ENCODE measurements at places on chromosomes 1 and 21.

GRCh38 chr1:78426408-78426807 lies 64.4 kb upstream of the PTGFR start:
- DNase-seq, result no peak

GRCh38 chr1:58317694-58318093 lies 228.8 kb downstream of the OMA1 start:
- DNase-seq, result no peak

- peak; percentile 4 for DNase-seq
These were observed 37.0 kb downstream of the CAPN8 start for GRCh38 chr1:223628233-223629125.

DNA sequence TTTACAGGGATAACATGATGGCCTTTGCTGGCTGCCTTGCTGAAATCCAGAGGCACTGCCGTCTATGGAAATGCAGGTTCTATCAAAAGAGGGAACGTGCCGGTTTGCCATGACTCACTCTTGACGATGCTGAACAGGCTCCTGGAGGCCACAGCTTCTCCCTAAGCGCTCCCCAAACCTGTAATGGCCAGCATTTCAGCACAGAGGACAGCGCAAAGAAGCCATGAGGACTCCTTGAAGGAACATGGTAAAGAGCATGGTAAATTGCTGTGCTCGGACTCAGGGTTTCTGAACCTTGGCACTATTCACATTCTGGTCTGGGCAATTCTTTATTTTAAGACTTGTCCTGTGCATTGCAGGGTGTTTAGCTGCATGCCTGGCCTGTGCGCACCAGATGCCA lies 217.5 kb downstream of the CAMTA1 start:
- no peak for DNase-seq

GRCh38 chr1:246157516-246157915 lies 349.6 kb downstream of the SMYD3 start:
- DNase-seq, result no peak

- no peak for DNase-seq
These were observed 2.3 kb downstream of the RPF1 start for GRCh38 chr1:84481317-84481716.

DNA sequence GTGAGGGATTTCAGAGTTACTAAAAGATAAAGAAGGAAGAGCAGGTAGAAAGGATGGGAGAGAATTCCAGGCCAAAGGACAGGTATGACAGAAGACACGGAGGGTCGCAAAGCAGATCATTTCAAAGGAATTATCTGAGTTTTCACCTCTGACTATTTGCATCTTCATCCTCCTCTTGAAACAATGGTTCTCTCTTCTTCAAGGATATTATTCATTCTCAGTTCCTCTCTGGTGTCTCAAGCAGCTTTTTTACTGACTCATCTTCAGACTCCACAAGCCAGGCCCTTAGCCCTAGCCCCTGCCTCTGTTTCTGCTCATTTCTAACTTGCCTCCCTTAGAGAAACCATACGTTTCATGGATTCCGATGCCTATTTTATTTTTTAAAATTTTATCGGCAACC lies 15.0 kb downstream of the DDX59 start:
- DNase-seq, result no peak

- DNase-seq, result no peak
These were observed 184.4 kb downstream of the RYR2 start for GRCh38 chr1:237226177-237226944.

DNA sequence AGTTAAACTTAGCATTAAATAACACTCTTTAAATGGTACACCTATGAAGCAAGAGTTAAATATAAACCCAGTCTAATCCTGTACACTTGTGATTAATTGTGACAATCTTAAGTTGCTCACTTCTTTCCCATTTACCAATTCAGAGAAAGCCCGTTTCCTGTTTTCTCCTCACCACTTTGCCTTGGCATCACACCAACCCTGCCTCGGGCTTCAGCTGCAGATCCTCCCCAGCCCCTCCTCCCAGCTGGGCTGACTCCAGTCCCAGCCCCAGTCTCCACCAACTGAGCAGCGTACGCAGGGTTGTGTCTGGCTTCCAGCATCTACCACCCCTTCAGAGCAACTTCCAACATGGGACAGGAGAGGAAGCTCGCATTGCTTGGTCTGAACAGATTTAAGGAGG lies 4.1 kb downstream of the PYCR2 start:
- no peak for DNase-seq

GRCh38 chr1:6969762-6970161 lies 184.5 kb downstream of the CAMTA1 start:
- DNase-seq, result no peak

GRCh38 chr1:96967311-96967710 lies 245.7 kb downstream of the PTBP2 start:
- no peak for DNase-seq

DNA sequence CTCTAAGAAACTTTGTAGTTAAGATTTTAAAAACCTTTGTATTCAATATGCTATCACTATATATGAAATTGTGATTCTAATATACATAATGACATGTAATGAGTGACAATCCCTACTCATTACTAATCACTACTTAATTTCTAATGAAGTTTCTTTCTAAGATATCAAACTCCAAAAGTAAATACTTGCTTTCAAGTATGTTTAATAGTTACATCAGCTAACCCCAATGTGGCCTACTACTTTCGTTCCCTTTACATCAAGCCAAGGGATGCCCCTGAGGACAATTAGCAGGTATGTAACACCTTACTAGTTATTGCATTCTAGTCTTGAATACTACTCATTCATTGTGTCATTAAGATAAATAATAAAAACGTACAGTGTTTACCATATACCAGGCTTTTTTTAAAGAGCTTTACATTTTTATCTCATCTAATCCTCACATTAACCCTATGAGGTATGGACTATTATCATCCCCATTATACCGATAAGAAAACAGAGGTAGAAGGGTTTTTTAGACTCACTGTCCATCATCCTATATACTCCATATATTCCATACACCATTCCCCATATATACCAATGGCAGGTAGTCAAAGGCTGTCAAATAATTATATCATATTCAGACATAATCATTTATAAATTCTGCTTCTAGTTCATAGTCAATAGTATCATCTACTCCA lies 4.2 kb downstream of the PPP1R15B start:
- DNase-seq, result no peak

DNA sequence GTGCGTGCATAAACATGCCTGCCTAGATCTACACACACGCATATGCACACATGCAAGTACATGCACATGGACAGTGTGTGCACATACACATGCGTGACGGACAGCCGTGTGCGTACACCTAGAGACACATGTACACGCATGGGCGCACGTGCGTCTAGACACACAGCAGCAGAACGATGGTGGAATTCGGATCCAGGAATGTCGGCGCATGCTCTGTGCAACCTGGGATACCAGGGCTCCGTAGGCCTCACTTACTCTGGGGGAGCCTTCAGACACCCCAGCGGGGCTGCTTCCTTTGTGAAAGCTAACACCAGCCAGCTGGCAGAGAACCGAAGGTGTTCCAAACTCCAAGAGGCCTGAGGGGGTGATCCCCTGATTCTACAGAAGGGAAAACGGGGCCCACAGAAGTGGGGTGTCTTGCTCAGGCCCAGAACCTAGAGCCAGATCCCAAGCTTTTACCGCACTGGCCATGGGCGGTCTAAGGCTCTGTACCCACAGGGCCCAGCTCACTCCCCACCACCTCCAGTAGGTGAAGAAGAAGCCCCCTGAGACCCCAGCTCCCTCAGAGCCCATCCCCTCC lies 27.4 kb upstream of the ARHGEF16 start:
- DNase-seq, result no peak

GRCh38 chr1:91591175-91591974 lies 90.7 kb downstream of the CDC7 start:
- DNase-seq, result no peak

GRCh38 chr21:14751602-14752344 lies 205.7 kb upstream of the SAMSN1 start:
- no peak for DNase-seq

DNA sequence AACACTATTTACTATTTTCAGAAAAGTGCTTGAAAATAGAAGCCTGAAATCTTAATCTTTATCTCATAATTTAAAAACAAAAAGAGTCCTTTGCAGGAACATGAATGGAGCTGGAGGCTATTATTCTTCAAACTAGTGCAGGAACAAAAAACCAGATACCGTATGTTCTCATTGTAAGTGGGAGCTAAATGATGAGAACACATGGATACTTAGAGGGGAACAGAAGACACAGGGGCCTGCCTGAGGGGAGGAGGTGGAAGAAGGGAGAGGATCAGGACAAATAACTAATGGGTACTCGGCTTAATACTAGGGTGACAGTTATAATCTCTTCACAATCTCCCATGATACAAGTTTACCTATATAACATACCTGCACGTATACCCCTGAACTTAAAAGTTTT lies 176.3 kb downstream of the SDCCAG8 start:
- DNase-seq, result no peak

- no peak for DNase-seq
These were observed 5.2 kb upstream of the FOXD3 start for GRCh38 chr1:63316984-63317816.

DNA sequence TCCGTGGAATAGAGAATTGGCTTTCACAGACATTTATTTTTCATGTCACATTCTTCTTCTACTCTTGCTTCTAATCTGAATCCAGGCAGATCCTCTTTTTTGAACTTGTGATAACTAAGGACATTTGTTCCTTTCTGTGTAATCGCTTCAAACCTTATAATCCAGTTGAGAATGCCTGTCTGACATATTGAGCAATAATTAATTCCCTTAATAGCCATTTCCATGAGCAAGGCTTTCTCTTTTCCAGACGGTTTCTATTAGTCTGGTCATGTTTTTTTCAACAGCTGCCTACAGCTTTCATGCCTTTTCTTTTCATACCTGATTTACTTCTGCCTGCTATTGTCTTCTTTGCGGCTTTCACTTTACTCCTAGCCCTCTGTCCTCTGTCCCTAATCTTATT lies 163.4 kb downstream of the CYYR1 start:
- DNase-seq, result no peak

GRCh38 chr1:156126630-156127534 lies 12.4 kb downstream of the LMNA start:
- peak; percentile 79 for DNase-seq

- no peak for DNase-seq
These were observed 3.8 kb downstream of the MAP7D1 start for GRCh38 chr1:36159614-36160387.

GRCh38 chr1:197770243-197770642 lies 5.0 kb downstream of the DENND1B start:
- no peak for DNase-seq

DNA sequence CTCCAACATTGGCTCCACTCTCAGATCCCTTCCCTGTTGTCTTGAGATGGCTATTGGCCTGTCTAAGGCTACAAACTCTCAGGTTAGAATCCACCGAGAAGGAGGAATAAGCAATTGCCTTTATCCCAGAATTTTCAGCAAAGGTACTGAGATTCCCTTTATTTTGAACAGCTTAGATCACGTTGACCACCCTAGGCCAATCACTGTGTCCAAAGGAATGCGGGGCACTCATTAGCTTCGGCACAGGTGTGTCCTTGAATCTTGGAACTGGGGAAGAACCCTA lies 6.9 kb downstream of the S100A11 start:
- DNase-seq, result no peak

GRCh38 chr1:185564816-185565215 lies 169.4 kb upstream of the HMCN1 start:
- DNase-seq, result no peak

- no peak for DNase-seq
These were observed 122.7 kb downstream of the GABPA start for GRCh38 chr21:25857308-25858074.

GRCh38 chr1:115665319-115666096 lies 23.7 kb downstream of the VANGL1 start:
- no peak for DNase-seq

DNA sequence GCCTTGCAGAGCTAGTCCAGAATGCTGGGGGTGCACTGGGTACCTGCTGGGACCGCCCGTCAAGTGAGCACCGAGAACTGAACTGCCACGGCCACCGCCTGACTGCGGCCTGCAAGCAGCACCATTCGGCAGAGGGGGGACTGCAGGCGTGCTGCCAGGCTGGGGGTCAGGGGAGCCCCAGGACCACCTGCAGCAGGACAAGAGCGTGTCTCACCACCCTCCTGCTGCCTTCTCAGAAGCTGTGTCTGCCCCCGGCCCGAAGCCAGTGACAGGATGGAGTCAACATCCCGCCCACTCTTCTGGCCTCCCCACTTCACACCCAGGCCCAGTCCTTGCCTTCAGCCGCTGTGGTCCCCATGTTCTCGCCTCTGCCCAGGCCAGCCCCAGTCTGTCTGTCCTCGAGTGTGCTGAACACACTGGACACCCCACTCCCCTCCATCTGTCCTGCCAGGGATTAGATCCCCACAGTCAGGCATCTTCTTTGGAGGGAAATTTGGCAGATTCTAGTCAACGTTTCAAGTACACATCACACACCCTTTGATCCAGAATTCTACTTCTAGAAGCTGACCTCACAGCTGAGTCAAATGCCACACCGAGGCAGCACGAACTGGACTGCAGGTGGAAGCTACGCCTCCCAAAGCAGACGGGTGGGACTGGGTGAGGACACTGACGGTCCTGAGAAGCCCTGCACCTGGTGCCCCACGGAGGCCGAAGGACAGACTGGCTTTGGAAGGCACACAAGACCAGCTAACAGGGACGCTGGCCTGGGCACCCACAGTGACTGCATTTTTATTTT lies 26.0 kb downstream of the PTTG1IP start:
- DNase-seq, result no peak

DNA sequence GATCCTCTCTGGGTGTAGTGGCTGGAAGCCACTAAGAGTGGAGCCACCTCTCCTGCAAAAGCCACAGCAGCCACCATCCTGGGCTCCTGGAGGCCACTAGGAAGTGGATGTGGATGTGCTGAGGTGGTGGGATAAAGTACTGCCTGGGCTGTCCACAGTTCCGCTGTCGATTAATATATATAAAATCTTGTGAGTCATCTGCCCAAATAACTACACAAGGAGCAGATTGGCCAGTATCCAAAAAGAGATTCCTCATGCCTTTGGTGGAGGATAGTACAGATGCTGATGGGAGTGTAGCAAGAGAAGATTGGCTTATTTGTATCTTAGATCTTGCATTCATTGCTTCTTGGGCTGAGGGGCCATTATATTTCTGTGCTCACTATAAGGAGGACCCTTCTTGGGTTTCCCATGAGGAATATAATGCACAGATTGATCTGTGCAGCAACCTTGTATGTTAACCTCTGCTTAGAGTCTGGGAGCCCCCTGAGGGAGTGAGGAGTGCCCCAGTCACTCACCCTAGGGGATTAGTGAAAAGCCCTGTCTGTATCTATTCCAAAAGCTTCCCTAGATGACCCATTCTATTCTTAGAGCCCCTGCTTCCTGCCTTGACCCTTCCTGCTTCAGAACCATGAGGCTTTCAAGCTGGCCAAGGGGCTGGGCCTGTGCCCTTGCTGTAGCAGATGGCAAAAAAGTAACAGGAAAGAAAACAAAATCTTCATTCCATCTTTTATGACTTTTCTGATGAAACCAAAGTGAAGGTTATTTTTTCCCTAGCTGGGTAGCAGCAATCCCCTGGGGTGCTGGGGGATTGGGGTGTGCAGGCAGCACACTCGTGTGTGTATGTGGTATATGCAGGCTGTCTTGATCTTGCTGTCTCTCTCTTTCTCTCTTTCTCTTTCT lies 31.7 kb downstream of the RCSD1 start:
- DNase-seq, result no peak

DNA sequence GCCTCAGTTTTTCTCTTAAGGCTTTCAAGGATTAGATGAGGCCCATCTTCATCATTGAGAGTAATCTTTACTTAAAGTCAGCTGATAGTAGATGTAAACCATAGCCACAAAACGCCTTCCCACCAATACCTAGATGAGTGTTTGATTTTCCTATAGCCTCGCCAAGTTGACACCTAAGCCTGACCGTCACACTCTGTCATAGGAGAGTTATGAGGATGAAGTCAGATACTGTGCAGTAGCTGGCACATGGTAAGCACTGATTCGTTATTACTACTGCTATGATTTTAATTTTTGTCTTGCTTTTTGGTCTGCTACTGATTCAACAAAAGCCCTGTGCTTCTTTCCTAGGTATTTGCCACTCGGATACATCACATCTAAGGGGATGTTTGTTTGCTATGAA lies 395.5 kb downstream of the RPS6KC1 start:
- no peak for DNase-seq
